ENCODE measurements at places on chromosomes 7 and 10.

DNA sequence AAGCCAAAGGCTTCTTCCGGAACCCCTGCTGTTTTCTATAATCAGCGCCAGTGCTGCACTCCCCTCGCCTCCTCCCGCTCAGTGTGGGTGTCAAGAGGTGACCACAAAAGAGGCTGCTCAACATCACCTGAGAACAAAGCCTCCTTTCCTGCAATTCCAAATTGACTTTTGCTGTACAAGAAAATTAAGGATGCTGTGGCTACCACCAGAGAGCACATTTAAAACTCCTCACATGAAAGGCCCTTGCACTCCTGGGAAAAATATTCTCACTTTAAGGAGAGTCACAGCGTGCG is 96.4 kb downstream of the HIPK2 start:
- no peak for DNase-seq

GRCh38 chr7:120405652-120406051 is 132.7 kb downstream of the KCND2 start:
- DNase-seq = no peak

DNA sequence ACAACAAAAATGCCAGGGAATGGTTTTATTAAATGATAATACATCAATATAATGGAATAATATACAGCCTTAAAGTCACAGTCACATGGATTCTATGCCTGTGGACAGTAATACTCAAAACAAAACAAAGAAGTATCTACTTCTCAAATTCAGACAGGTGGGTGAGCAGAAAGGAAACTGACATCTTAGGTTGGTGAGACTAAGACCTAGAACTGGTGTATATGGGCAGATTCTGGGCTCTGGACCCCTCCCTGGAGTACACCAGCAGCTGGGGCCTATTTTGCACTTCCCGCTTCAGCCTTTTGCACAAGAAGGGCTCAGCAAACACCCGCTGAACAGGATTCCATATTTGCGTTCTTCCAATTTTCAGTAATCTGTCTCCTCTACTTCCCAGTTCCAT is 5.4 kb upstream of the FIS1 start:
- no peak for DNase-seq

- no peak for DNase-seq
Measured at GRCh38 chr10:5560817-5561703, 36.3 kb downstream of the CALML3 start.

DNA sequence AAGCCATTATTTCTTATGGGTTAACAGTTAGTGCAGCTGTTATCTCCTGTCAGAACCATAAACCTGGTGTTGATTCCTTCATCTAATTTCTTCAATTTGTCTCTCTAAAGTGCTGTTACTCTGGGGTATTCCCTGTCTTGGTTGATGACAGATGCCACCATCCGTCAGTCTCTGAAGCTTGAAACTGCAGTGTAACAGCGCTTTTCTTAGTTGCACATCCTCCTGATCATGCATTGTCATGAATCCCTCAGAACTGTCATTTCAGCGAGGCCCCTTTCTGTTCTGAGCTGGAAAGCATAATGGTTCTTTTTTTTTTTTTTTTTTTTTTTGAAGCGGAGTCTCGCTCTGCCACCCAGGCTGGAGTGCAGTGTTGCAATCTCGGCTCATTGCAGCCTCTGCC is 193.9 kb downstream of the SDK1 start:
- no peak for DNase-seq

GRCh38 chr7:138980563-138981291 is 462 bp downstream of the KIAA1549 start:
- no peak for DNase-seq

- DNase-seq = peak; percentile 22
Measured at GRCh38 chr7:37311355-37311754, 137.3 kb downstream of the ELMO1 start.

DNA sequence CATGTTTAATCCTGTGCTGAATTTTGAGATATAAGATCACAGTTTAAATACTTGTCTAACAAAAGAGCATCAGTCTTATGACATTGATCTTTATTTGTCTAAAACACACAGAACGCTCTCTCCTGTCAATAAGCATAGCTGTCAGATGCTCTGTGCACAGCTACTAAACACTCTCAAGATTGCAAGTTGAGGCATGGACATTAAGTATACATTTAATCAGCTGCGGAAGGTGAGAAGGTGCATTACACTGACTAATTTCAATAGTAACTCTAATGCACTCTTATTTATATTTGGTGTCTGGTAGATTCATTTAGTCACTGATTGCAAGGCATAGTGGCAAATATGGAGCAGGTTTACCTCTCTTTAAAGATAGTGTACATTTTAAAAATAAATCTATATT is 580.3 kb upstream of the NRP1 start:
- DNase-seq = no peak

DNA sequence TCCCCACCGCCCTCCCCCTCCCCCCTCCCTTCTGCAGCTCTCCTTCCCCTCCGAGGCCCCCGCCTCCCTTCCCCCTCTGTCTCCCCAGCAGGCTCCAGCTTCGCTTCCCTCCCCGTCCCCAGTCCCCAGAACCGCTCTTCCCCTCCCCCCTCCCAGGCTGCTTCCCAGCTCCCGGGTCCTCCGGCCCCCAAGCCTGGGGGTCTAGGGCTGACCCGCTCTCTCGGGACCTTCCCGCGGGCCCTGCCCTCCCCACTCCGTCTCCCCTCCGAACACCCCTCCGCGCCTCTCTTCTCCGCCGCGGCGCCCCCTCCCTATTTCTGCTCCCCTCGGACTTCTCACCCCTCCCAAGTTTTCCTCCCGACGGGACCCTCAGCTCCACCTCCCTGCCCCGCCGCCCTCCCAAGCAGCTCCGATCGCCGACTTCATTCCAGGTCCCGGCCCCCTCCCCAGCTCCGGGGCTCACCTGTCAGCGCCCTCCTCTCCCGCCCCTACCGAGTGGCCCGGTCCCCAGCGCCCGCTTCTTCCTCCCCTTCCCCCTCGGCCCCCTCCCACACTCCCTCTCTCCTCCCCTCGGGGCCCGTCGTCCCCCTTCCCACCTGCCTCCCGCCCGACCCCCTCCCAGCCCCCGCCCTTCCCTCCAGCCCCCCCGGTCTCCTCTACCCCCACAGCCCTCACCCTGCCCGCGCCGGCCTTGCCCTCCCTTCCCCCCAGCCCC is 990 bp downstream of the ZNF467 start:
- no peak for DNase-seq

GRCh38 chr10:87660484-87661133 is 931 bp downstream of the PAPSS2 start:
- DNase-seq = no peak

GRCh38 chr7:1090686-1091643 is 3.1 kb downstream of the GPER1 start:
- no peak for DNase-seq

Measured in stimulated activated CD4-positive, alpha-beta T cell treated with anti-CD3 and anti-CD28 coated beads, TNF-alpha, amount 100 ng/mL, for 24 hours (primary cell).